Nephron progenitor cell (in vitro differentiated cells): ENCODE measurements at places on chromosomes 4 and X.

DNA sequence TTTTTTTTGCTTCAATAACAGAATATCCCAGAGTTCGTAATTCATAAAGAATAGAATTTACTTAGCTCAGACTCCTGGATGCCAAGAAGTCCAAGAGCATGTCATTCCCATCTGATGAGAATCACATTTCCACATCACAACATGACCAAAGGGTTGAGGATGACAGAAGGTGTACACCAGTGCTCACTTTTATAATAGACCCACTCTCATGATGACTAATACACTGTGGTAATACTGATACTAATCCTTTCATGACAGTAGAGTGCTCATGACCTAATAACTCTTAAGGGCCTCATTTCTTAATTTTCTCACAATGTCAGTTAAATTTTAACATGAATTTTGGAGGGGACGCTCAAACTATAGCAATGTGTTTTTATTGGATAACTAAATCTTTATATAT is 69.2 kb downstream of the ZNF732 start:
- H3K4me1 ChIP-seq = no peaks in the 10 kb centered on the region
- H3K27ac ChIP-seq = no peak overlapping the region
- peaks cover 3% of the 10 kb centered on the region for H3K27me3 ChIP-seq
- no peak for DNase-seq
- H3K4me3 ChIP-seq = no peak overlapping the region
- peaks cover 77% of the 10 kb centered on the region for H3K36me3 ChIP-seq

DNA sequence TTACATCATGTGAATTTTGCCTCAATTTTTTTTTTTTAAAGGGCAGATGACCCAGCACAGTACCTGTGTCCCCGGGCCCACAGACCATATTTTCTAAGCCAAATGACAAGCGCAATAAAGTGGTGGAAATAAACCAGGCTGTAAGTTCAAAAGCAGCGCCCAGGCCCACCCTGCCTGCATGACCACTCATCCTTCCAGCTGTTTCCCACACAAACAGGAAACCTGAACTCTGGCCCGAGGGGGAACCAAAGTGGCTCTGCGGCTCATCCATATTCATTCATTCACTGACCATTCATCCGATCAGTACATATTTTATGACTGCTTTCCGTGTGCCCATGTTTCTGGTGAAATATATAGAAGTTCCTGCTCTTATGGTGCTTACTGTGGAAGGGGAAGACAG is 33.7 kb upstream of the CRMP1 start:
- no peak overlapping the region for H3K27ac ChIP-seq
- no peaks in the 10 kb centered on the region for H3K36me3 ChIP-seq
- peaks cover 69% of the 10 kb centered on the region for H3K4me1 ChIP-seq
- DNase-seq = no peak

DNA sequence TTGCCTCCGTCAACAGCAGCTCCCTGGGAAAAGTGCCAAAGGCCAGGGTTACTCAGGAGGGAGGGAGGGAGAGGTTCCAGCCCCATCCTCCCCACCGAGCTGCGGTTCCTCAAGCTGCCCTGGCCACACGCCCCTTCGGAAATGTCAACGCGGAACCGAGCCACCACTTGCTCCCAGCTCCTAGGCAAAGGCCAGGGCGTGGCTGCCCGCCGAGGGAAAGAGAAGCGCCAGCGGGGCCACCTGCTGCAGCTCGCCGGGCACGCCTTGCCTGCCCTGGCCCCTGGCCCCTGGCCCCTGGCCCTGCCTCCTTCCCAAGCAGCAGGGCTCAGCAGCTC is 15.3 kb downstream of the SLC6A8 start:
- DNase-seq = no peak
- H3K36me3 ChIP-seq = no peaks in the 10 kb centered on the region
- H3K4me3 ChIP-seq = no peak overlapping the region
- peaks cover 3% of the 10 kb centered on the region for H3K27me3 ChIP-seq

- no peaks in the 10 kb centered on the region for H3K4me1 ChIP-seq
- no peaks in the 10 kb centered on the region for H3K27me3 ChIP-seq
- DNase-seq = no peak
These were observed 101.9 kb downstream of the TET2 start for GRCh38 chr4:105248613-105249012.

DNA sequence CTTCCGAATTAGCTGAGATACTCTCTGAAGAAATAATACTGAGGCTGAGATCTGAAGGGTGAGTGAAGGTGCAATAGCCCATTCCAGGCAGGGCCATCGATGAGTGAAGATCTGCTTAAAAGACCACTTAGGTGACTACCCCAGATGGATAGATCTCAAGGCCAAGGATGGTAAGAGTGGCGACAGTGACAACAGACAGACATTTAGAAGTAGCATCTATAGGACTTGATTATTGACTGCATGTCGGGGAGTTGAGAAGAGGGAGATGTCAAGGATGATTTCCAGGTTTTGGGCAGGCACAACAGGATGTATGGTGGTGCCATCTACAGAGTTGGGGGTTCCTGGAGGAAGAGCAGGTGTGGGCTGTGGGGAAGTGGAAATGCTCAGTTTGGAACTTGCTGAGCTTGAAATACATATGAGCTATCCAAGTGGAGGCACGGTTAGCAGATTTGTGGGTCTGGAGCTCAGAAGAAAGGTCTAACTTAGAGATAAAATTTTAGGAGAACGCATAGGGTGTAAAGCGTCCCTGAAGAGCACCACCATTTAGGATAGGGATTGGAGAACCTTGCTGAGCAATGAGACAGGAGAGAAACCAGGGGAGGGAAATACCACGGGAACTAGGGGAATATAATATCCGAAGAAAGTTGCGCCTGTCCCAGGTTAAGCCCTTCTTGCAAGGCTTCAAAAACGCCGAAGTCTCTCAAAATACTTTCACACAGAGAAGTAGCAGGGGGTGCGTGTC is 688 bp downstream of the UFSP2 start:
- peaks cover 32% of the 10 kb centered on the region for H3K4me1 ChIP-seq
- peaks cover 12% of the 10 kb centered on the region for H3K36me3 ChIP-seq
- H3K4me3 ChIP-seq = peak overlapping the region; percentile 90
- peak overlapping the region; percentile 100 for H3K27ac ChIP-seq
- H3K27me3 ChIP-seq = no peaks in the 10 kb centered on the region

- no peak for DNase-seq
- peaks cover 73% of the 10 kb centered on the region for H3K36me3 ChIP-seq
- H3K4me3 ChIP-seq = no peak overlapping the region
These were observed 25.8 kb downstream of the PIN4 start for GRCh38 chrX:72207366-72207765.

GRCh38 chr4:93157986-93158385 is 670.6 kb upstream of the ATOH1 start:
- no peaks in the 10 kb centered on the region for H3K36me3 ChIP-seq
- peaks cover 3% of the 10 kb centered on the region for H3K27me3 ChIP-seq
- no peak for DNase-seq

GRCh38 chr4:13527981-13528820 is 16.1 kb downstream of the NKX3-2 start:
- H3K27ac ChIP-seq = no peak overlapping the region
- H3K4me3 ChIP-seq = no peak overlapping the region
- peaks cover 19% of the 10 kb centered on the region for H3K4me1 ChIP-seq
- no peak for DNase-seq

GRCh38 chr4:183080372-183081115 is 18.5 kb upstream of the WWC2 start:
- no peak for DNase-seq
- H3K27ac ChIP-seq = no peak overlapping the region
- no peak overlapping the region for H3K4me3 ChIP-seq
- peaks cover 4% of the 10 kb centered on the region for H3K4me1 ChIP-seq

GRCh38 chrX:115595049-115595448 is 34.1 kb downstream of the PLS3 start:
- H3K4me3 ChIP-seq = no peak overlapping the region
- H3K36me3 ChIP-seq = peaks cover 18% of the 10 kb centered on the region
- H3K27ac ChIP-seq = no peak overlapping the region
- DNase-seq = no peak
- H3K27me3 ChIP-seq = no peaks in the 10 kb centered on the region
- peaks cover 18% of the 10 kb centered on the region for H3K4me1 ChIP-seq

DNA sequence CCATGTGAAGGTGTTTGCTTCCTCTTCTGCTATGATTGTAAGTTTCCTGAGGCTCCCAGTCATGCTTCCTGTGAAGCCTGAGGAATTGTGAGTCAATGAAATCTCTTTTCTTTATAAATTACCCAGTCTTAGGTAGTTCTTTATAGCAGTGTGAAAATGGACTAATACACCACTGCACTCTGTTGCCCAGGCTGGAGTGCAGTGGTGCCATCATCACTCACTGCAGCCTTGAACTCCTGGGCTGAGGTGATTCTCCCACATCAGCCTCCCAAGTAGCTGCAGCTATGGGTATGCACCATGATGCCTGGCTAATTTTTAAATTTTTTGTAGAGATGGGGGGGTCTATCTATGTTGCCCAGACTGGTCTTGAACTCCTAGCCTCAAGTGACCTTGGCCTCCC is 15.8 kb upstream of the IGFBP7 start:
- H3K4me3 ChIP-seq = no peak overlapping the region
- peaks cover 4% of the 10 kb centered on the region for H3K27me3 ChIP-seq
- H3K36me3 ChIP-seq = peaks cover 8% of the 10 kb centered on the region
- H3K27ac ChIP-seq = no peak overlapping the region
- H3K4me1 ChIP-seq = no peaks in the 10 kb centered on the region
- no peak for DNase-seq

- H3K4me1 ChIP-seq = no peaks in the 10 kb centered on the region
- peaks cover 49% of the 10 kb centered on the region for H3K36me3 ChIP-seq
- H3K27me3 ChIP-seq = no peaks in the 10 kb centered on the region
- DNase-seq = no peak
These were observed 86.7 kb downstream of the KIT start for GRCh38 chr4:54744487-54744886.

GRCh38 chr4:21469438-21470300 is 478.9 kb downstream of the KCNIP4 start:
- H3K27ac ChIP-seq = no peak overlapping the region
- DNase-seq = no peak
- H3K27me3 ChIP-seq = no peaks in the 10 kb centered on the region
- H3K36me3 ChIP-seq = no peaks in the 10 kb centered on the region
- no peaks in the 10 kb centered on the region for H3K4me1 ChIP-seq
